ENCODE measurements at places on chromosomes 6 and 20.

DNA sequence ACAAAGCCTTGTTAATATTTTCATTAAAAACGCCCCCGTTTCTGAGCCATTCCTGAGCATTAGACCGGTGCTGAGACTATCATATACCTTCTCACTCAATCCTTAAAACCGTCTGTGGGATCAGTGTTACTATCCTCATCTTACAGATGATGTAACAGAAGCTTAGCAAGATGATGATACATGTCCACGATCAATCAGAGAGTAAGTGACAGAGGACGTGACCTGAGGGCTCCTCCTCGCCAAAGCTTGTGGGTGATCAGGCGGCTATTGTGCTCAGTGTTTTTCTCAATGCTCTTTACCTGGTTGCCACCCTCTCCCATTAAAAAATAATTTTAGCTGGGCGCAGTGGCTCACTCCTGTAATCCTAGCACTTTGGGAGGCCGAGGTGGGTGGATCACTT, 113.1 kb downstream of the MTHFD1L start:
- no peak for DNase-seq

DNA sequence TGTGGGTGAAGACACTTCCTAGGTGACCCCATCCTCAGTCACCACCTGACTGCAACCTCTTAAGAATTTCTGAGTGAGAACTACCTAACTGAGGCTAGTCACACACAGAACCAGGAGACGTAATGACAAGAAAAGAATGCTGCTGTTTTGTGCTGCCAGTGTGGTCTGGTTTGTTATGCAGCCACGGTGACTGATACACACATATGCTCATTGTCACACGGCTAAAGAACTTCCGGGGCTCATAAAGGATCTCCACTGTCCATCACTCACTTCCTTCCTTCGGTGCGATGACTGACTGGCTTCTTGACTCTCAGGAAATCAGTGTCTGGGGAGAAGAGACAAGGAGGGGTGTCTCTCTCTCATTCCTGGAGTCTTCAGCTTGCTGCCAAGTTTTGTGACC, 88.0 kb downstream of the SLC24A3 start:
- DNase-seq: no peak

- no peak for DNase-seq
Measured at GRCh38 chr6:70657706-70658105, 10.0 kb upstream of the SMAP1 start.

- no peak for DNase-seq
Measured at GRCh38 chr6:108771421-108771820, 76.8 kb upstream of the ARMC2 start.

GRCh38 chr6:149012040-149012545, 265.3 kb downstream of the UST start:
- DNase-seq: no peak

- no peak for DNase-seq
Measured at GRCh38 chr6:121686611-121687023, 251.2 kb downstream of the GJA1 start.

- DNase-seq: no peak
Measured at GRCh38 chr20:59938696-59939051, 1.4 kb downstream of the PPP1R3D start.

DNA sequence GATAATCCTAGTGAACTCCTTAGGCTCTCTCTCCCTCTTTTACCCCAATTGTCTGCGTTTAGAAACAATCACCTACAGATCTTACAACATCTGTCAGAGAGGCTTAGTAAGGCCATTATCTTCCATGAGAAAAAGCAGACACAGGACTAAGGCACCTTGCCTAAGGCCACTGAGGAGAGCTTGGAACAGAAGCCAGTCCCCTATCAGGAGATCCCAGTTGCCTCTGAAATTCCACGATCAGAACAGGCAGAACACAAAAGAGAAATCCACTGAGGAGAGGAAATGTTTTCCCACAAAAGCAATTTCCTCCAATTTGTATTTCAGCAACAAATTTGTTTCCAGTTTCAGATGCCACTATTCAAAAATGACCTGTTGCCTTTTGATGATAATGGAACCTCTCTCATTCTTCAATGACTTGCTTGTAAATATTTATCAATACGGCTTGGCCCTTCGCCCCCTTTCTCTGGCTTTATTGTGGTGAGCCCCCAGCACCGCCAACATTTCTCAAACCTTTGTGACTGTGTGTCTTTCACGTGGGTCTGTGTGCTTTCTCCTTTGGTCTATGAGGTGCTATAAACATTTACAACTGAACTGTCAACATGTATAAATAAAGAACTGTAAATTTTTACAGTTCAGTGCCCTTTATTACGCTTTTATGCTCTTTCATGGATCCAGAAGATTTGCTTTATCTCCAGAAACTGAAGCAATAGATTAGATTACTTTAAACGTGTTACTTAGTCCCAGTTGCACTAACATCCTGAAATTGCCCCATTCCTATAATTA, 187.8 kb upstream of the PHACTR1 start:
- no peak for DNase-seq

DNA sequence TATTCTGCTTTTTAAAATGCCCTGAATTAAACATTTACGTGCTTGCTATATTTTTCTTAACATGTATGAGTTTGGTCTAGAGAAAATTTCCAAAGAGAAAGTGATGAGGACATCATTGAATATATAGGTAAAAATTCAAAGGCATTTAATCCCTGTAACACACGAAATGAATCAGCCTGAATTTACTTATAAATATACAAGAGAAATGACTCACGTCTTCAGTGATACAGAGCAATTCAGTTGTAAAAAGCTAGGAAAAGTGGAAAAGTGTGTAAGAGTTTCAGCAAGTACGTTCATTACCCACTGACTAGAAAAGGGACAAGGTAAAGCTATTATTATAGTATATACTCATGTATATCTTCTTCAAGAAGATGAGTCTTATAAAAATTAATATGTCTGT, 124.8 kb downstream of the HIVEP1 start:
- DNase-seq: no peak

- DNase-seq: peak; percentile 66
Measured at GRCh38 chr6:73262671-73263569, at the start of gene KHDC1. Gene KHDC1, minus strand, starts transcription at chr6:73263196. Its CDS starts 20,679 bp downstream, at chr6:73242517.

- no peak for DNase-seq
Measured at GRCh38 chr20:50259705-50260478, 69.3 kb downstream of the CEBPB start.

GRCh38 chr20:63176427-63177133, 39.4 kb downstream of the YTHDF1 start:
- no peak for DNase-seq

GRCh38 chr6:109326351-109326750, 55.9 kb downstream of the CD164 start:
- no peak for DNase-seq

DNA sequence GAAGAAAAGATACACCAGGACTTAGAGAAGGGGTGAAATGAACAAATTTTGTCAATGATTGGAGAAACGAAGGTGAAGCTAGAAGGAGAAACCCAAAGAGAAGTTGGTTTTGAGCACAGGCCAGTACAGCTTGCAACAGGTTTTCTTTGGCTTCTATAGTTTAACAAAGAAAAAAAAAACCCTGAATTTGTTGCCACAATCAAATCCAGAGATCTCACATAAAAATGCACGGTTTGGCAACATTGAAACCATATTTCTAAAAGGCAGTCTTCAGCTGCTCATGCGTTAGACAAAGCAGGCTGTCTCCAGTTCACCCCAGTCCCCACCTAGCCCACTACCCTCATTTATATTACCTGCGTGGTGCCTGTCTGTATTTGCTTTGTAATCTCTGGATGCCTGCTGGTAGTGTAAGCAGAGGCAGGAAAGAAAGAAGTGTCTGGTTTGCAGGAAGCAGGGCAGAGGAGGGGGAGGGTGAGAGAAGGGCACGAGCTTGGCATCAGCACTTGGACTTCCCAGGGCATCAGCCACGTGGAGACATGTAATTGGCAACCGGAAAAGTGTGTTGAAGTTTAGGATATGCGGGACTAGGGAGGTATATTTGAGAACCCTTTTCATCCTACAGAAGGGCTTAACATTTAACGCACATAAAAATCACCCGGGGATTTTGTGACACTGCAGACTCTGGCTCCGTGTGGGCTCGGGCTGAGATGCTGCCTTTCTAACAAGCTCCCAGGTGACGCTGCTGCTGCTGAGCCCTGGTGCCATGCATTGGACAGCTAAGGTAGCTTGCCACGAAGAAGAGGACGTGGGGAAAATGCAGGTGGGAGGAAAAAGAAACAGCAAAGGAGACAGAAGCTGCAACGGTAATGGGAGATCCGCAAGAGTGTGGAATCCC, 14.4 kb downstream of the PFDN4 start:
- no peak for DNase-seq

DNA sequence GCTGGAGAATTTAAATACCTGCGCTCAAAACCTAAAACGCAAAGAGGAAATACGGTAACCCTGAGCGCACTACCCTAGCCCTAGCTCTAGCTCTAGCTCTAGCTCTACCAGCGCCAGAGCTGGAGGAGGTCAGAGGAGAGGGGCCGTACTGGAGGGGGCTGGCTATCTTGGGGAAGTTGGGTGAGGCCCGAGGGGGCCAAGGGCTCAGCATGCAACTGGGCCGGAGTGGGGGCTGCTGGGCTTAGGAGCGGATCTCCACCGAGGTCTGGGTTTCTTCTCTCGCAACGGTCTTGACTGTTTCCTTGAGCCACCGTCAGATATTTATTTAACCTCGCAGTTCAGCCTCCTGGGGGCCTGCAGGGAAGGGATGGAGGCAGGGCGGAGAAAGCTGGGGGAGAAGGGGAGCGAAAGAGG, 91.0 kb downstream of the NCR2 start:
- no peak for DNase-seq

DNA sequence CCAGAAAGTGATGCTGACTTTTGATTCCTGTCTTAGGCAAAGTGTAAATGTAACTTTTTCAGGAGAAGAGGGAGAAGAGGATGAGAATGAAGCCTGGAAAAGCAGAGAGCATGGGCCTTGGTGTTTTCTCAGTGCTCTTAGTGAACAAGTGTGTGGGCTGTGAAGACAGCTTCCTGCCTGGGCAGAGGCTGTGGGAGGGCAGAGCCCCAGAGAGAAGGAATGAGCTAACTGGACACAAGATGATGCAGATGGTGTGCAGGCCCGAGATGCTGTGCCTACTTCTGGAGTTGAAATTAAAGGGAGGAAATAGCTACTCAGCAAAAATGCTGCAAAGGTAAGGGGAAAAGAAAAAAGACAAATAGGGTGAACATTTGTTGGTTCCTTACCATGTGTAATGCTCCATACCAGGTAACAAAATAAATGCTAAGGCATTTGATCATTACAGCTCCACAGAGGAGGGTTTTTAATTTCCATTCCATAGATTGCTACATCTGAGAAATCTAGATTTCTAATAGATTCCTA, 87.0 kb upstream of the CEP162 start:
- no peak for DNase-seq

DNA sequence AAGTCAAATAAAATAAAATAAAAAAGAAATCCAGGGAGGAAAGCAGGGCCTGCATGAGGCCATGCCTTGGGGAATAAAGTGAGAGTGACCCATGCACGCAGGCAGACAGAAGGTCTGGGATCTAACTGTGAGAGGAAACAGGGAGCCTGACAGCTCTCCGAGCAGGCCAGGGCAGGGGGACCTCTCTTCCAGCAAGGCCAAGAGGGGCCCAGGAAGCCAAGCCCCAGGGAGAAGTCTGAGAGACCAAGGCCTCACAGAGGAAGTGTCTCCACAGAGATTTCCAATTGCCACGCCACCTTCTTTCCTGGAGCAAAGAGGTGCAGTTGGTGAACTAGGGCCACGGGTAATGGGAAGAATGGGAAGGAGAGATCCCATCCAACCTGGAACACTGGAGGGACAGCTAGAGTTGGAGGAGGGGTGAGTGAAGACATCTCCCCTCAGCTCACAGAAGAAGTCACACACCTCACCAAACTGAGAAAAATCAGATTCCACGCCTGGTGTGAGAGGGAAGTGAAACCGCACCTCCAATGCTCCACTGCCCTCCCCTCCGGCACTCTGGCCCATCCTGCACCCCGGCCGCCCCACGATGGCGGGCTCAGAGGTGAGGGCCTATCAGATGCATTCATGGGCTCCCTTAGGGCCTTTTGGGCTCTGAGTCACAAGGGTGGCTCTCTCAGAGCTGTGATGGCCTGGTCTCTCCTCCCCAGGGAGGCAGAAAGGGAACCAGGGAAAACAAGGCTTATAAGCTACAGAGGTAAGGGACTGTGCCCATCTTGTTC, 25.1 kb upstream of the TAF8 start:
- DNase-seq: no peak

DNA sequence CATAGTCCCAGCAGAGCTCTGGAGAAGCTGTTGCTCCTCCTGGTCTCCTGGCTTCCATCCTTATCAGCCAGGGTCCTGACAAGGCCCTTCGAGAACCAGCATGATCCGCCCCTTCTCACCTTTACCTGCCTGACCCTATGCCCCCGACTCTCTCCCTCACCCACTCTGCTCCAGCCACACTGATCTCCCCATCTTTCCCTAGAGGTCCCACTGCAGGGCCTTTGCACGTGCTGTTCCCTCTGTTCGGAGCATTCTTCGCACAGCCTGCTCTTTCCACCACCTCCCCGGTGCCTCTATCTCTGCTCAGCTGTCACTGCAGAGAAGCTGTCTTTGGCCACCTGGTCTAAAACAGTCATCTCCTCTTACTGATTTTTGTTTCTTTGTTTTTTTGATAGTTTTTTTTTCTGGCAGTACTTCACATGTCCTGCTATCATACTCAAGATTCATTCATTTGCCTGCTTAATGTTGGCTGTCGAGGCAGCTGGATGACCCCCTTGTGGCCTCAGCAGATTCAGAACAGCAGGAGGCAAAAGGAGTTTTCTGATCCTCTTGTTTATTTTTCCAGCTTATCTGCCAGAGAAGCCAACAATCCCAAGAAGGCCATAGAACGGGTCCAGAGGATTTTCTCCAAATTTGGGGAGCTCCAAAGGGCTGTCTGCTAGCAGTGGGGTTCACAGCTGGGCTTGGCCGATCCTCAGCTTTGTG, 1.6 kb upstream of the PTGIS start:
- no peak for DNase-seq

DNA sequence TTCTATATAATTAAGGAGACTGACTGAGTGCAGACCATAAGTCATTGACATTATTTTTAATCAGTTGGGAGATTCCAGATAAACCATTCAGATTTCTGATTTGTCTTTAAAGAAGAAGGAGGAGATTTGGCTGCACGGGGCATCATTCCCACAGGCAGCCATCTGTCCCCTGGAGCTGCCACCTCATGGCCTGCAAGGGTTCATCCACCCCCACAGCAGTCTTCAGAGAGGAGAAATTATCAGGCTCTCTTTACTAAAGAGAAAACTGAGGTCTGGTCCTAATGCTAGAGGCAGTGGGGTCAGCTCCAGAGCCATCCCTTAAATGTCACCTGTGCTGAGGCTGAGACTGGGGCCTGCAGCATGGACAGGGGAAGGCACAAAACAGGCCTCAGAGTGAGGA, 501.3 kb upstream of the SULF2 start:
- no peak for DNase-seq

DNA sequence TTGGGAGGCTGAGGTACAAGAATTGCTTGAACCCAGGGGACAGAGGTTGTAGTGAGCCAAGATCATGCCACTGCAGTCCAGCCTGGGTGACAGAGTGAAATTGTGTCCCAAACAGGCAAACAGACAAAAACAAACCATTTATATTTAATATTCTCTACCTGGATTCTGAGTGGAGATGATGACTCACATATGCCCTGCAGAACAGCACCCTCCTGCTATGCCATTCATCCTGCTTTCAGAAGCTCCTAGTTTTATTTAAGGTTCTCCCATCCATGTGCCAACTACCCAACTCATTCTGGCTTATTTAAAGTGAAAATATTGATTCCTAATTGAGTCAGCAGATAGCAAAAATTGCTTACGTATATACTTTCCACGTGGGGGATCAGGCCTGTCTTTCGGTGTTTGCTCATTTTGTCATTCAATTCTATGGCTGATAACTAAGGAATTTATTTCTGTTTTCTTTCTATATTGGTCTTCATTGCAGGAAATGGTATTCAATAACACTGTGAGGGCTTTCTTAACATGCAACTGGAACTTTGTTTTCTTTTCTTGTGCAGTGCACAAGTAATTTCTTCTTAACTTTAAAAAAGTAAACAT, 459.1 kb upstream of the JAG1 start:
- DNase-seq: no peak

Data from frontal cortex (tissue), 4 donors.